ENCODE measurements at places on chromosomes 6 and 20.

- DNase-seq, result no peak
These were observed 1.9 kb downstream of the LTV1 start for GRCh38 chr6:143845033-143845432.

GRCh38 chr20:44900231-44900854 is 9.5 kb upstream of the PABPC1L start:
- no peak for DNase-seq

- DNase-seq, result no peak
These were observed 519.5 kb downstream of the PREX1 start for GRCh38 chr20:48308232-48308781.

- DNase-seq, result no peak
These were observed 98.9 kb downstream of the TBC1D32 start for GRCh38 chr6:121235386-121235785.

- DNase-seq, result no peak
These were observed 48.5 kb upstream of the TTPAL start for GRCh38 chr20:44426879-44427790.

GRCh38 chr6:29723666-29724588 is 693 bp downstream of the HLA-F start:
- no peak for DNase-seq

- no peak for DNase-seq
These were observed 45.7 kb downstream of the RNASET2 start for GRCh38 chr6:166910601-166911000.

- DNase-seq, result no peak
These were observed 482 bp downstream of the DDR1 start for GRCh38 chr6:30884521-30885480.

GRCh38 chr6:284486-284885 is 7.8 kb upstream of the DUSP22 start:
- no peak for DNase-seq

DNA sequence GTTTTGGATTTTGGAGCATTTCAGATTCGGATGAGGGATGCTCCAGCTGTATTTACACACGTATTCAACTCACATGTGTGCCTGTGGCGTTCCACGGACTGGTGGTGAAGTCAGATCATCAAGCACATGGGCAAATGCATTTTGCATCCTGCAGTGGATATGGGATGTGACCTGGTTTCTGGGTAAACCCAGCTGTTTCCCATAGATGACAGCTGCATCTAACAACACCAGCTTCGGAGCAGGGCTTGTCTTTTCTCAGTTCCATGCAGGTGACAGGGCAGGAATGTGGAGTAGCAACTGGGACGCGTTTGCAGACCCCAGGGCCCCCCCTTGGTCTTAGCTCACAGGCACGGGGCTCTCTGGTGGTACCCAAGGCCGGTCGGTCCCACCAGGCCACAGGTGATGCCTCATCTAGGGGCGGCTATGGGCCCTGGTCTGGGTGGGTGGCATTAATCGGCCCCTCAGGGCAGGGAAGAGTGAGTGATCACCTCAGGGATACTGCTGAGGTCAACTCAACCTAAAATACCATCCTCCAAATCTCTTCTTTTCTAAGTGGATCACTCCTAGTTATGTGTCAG is 83.2 kb downstream of the RAMACL start:
- DNase-seq, result no peak
